ENCODE measurements at places on chromosomes 12 and 14. TPM values are rescaled to one million over a fixed set of nuclear protein-coding genes. Genes with fewer than 3 reads are reported as not detected.

- H3K36me3 ChIP-seq: no peaks in the 10 kb centered on the region
- H3K4me3 ChIP-seq: no peak overlapping the region
- no peak for DNase-seq
- no peaks in the 10 kb centered on the region for H3K27me3 ChIP-seq
- H3K27ac ChIP-seq: no peak overlapping the region
These were observed 17.2 kb downstream of the PACS2 start for GRCh38 chr14:105331575-105332349.

DNA sequence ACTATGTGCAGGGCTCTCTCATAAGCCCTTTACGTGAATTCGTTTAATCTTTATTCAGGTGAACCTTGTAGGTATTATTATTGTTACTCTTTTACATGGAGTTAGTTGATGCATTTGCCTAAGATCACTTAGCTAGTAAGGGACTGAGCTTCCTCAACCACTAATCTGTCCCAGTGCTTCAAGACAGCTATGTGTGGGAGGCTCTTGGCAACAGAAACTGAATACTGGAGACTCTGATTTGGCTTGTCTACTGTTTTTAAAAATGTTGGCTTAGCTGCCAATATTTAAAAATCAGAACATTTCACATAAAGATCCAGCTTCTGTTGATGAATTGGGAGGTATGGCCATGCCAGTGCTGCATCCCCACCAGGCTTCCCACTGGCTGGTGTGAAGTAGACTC is 6.8 kb downstream of the KNTC1 start:
- peaks cover 6% of the 10 kb centered on the region for H3K4me1 ChIP-seq
- H3K27me3 ChIP-seq: no peaks in the 10 kb centered on the region
- DNase-seq: no peak
- H3K27ac ChIP-seq: no peak overlapping the region
- H3K36me3 ChIP-seq: peaks cover 33% of the 10 kb centered on the region

- no peaks in the 10 kb centered on the region for H3K27me3 ChIP-seq
- no peaks in the 10 kb centered on the region for H3K4me1 ChIP-seq
- H3K36me3 ChIP-seq: no peaks in the 10 kb centered on the region
- DNase-seq: no peak
- no peak overlapping the region for H3K27ac ChIP-seq
These were observed 354.4 kb downstream of the NAV3 start for GRCh38 chr12:78185109-78185508.

- H3K36me3 ChIP-seq: no peaks in the 10 kb centered on the region
- no peak for DNase-seq
- no peak overlapping the region for H3K27ac ChIP-seq
- H3K4me3 ChIP-seq: no peak overlapping the region
- peaks cover 47% of the 10 kb centered on the region for H3K27me3 ChIP-seq
These were observed 47.9 kb downstream of the NEUROD4 start for GRCh38 chr12:55067701-55068100.

GRCh38 chr12:25957793-25958427 is 572 bp upstream of the RASSF8 start:
- H3K27me3 ChIP-seq: no peaks in the 10 kb centered on the region
- H3K36me3 ChIP-seq: no peaks in the 10 kb centered on the region
- peak overlapping the region; percentile 48 for H3K4me3 ChIP-seq
- peaks cover 13% of the 10 kb centered on the region for H3K4me1 ChIP-seq

DNA sequence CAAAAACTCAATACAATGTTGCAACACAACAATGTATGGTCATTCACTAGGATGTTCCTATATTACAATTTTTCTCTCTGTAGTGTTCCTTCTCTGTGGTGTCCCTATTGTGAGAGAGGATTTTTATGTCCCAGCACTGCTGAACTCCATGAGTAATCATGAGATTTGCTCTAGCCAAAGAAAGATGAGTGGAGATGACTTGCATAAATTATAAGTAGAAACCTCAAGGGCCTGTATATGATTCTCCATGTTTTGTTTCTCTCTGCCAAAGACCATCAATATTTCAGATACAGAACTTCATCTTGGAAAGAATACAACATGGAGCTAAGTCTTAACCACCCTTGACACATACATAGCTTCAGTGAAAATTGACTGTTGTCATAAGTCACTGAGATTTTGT is 579.1 kb downstream of the TMTC2 start:
- H3K36me3 ChIP-seq: no peaks in the 10 kb centered on the region
- H3K27me3 ChIP-seq: no peaks in the 10 kb centered on the region
- no peak overlapping the region for H3K4me3 ChIP-seq
- no peak overlapping the region for H3K27ac ChIP-seq
- no peak for DNase-seq
- no peaks in the 10 kb centered on the region for H3K4me1 ChIP-seq

DNA sequence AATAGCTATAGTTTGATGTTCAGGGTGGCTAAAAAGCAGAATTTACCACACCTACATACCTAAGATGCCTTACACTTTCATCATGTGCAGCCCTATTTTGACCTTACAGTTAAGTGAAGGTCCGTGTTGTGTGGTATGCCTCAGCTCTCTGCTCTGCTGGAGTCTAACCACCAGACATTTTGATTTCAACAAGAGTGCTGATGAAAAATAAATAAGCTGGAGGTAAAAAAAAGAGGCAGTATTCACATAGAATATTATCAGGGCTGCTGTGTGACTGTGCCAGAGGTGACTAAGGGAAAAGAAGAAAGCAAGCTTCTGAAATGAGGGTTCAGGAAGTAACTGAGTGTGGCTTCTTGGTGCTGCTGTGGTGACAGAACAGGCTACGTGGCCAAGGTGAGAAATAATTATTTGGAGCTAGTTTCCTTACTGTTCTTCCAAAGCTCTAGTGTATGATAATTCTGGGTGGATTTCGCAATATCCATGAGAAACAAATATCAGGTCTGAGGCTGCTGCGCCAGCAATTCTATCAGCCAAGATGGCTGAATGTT is 188.8 kb downstream of the STXBP6 start:
- H3K27ac ChIP-seq: no peak overlapping the region
- DNase-seq: no peak
- H3K27me3 ChIP-seq: no peaks in the 10 kb centered on the region
- no peak overlapping the region for H3K4me3 ChIP-seq
- H3K36me3 ChIP-seq: no peaks in the 10 kb centered on the region

- no peak overlapping the region for H3K27ac ChIP-seq
- H3K27me3 ChIP-seq: no peaks in the 10 kb centered on the region
- no peak overlapping the region for H3K4me3 ChIP-seq
- peaks cover 7% of the 10 kb centered on the region for H3K4me1 ChIP-seq
- no peaks in the 10 kb centered on the region for H3K36me3 ChIP-seq
These were observed 368.3 kb downstream of the ZFP36L1 start for GRCh38 chr14:68424443-68425172.

- no peaks in the 10 kb centered on the region for H3K36me3 ChIP-seq
- H3K27me3 ChIP-seq: peaks cover 57% of the 10 kb centered on the region
- no peak overlapping the region for H3K27ac ChIP-seq
These were observed 151.6 kb downstream of the HELB start for GRCh38 chr12:66453844-66454243.

- 0 out of 2 replicates have a peak, but pooled peaks cover 3% of the 10 kb centered on the region for H3K4me1 ChIP-seq
- no peaks in the 10 kb centered on the region for H3K27me3 ChIP-seq
- H3K4me3 ChIP-seq: no peak overlapping the region
- H3K27ac ChIP-seq: no peak overlapping the region
- no peak for DNase-seq
These were observed 229.4 kb downstream of the CHST11 start for GRCh38 chr12:104686196-104686595.

DNA sequence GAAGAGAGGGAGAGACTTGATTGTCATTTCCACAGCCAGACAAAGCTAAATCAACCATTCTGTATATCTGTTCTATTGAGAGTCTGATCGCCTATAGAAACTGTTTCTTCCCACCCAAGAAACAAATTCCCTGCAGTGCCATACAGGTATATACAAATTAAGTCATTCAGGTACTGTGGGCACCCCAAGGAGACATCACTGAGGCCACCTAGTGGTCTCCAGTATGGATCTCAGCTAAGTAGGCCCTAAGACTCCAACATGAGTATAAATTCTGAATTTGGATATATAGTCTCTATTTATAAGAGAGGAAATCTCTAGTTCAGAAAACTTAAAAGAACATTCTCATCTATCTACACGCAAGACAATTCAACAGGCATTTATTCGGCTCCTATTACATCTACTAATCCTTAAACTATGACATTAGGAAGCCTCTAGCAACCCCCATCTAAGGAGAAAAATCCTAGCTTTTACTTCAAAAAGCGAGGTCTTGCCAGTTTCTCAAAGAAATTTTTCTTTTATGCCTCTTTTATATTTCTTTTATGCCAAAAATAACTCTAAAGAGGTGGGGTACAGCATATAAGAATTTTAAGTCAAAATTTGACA is 62.6 kb downstream of the DCAF5 start:
- H3K27me3 ChIP-seq: no peaks in the 10 kb centered on the region
- DNase-seq: peak; percentile 45
- H3K4me3 ChIP-seq: no peak overlapping the region
- 0 out of 2 replicates have a peak, but pooled peaks cover 6% of the 10 kb centered on the region for H3K36me3 ChIP-seq
- H3K27ac ChIP-seq: no peak overlapping the region

GRCh38 chr14:90995785-90996184 is 64.7 kb downstream of the RPS6KA5 start:
- no peak for DNase-seq
- H3K27me3 ChIP-seq: no peaks in the 10 kb centered on the region
- H3K27ac ChIP-seq: no peak overlapping the region
- no peaks in the 10 kb centered on the region for H3K36me3 ChIP-seq

GRCh38 chr12:40837891-40838429 is 145.7 kb downstream of the CNTN1 start:
- H3K4me3 ChIP-seq: no peak overlapping the region
- no peaks in the 10 kb centered on the region for H3K4me1 ChIP-seq
- no peak overlapping the region for H3K27ac ChIP-seq
- no peak for DNase-seq

DNA sequence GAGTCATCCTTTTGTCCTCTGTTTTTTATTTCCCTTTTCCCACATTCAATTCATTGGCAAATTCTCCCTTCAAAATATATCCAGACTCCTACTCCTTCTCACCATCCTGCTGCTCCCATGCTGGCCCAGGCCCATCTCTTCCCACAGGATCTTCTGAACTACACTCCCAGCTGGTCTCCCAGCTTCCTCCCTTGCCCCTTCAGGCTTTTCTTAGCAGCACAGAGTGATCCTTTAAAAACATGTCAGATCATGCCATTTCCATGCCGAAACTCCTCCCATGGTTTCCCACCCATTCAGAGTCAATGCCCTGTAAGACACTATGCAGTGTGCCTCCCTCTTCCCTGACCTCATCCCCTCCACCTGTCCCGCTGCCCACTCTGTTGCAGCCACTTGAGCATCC is 2.4 kb upstream of the KRT84 start:
- H3K4me3 ChIP-seq: no peak overlapping the region
- no peaks in the 10 kb centered on the region for H3K27me3 ChIP-seq
- no peak for DNase-seq
- no peaks in the 10 kb centered on the region for H3K36me3 ChIP-seq
- H3K27ac ChIP-seq: no peak overlapping the region
- peaks cover 20% of the 10 kb centered on the region for H3K4me1 ChIP-seq

DNA sequence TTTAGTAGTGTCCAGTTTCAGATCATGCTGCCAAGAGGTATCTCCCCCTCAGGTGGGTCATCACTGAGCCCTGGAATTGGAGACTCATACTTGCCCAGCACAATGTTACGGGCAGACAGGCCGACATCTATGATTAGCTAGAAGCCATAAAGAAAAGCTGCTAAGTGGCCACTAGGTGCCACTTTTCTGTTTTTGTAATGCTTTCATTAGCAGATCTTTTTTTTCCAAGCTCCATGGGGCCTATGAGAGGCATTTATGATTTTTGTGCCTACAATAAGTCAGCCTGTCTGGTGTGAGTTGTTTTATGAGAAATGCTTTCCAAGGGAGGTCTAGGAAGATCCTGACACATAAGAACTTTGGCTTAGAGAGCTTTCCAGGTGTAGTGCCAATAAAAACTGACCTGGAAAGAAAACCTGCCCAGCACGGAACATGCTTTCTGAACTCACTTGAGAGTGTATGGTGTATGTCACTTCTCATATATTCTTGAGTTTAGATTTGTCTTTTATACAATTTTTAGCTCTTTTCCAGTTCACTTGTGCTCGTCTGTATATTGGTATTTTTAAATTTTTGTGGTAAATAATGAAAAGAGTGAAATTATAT is 21.8 kb upstream of the SMCO2 start:
- no peaks in the 10 kb centered on the region for H3K27me3 ChIP-seq
- no peak overlapping the region for H3K4me3 ChIP-seq
- no peaks in the 10 kb centered on the region for H3K36me3 ChIP-seq
- no peak overlapping the region for H3K27ac ChIP-seq
- no peaks in the 10 kb centered on the region for H3K4me1 ChIP-seq

- no peaks in the 10 kb centered on the region for H3K4me1 ChIP-seq
- no peak overlapping the region for H3K4me3 ChIP-seq
- peaks cover 31% of the 10 kb centered on the region for H3K27me3 ChIP-seq
These were observed 113.0 kb downstream of the UNC79 start for GRCh38 chr14:93543766-93544165.

GRCh38 chr12:105453316-105453715 is 122.8 kb downstream of the C12orf75 start:
- H3K27me3 ChIP-seq: no peaks in the 10 kb centered on the region
- no peaks in the 10 kb centered on the region for H3K36me3 ChIP-seq
- no peak for DNase-seq
- H3K27ac ChIP-seq: no peak overlapping the region
- no peak overlapping the region for H3K4me3 ChIP-seq

DNA sequence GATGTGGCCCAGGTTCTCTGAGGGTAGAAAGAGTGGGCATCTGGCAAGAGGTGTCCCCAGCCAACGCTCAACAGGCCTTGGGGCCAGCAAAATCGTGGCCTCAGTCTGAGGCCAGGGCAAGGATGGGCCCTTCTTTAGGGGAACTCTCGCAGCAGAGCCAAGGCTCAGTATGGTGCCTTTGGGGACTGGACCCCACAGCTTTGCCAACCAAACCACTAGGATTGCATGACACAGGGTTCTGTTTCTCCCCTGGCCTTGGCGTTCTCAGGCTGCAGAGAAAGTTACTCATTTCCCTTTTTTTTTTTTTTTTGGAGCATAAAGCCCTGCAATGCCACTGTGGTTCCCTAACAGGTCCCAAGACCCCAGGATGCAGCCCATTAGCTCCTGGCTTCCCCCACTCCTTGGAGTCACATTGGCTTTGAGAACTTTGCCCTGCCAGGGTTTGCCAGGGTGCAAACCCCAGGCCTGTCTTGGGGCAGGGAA is 100.6 kb downstream of the LGMN start:
- H3K27me3 ChIP-seq: no peaks in the 10 kb centered on the region
- no peak overlapping the region for H3K27ac ChIP-seq
- no peaks in the 10 kb centered on the region for H3K36me3 ChIP-seq
- DNase-seq: no peak
- no peak overlapping the region for H3K4me3 ChIP-seq
- H3K4me1 ChIP-seq: peaks cover 22% of the 10 kb centered on the region

GRCh38 chr14:50835280-50835679 is 4.3 kb upstream of the NIN start:
- H3K36me3 ChIP-seq: no peaks in the 10 kb centered on the region
- H3K27ac ChIP-seq: no peak overlapping the region
- H3K27me3 ChIP-seq: 0 out of 2 replicates have a peak, but pooled peaks cover 3% of the 10 kb centered on the region
- DNase-seq: no peak
- peaks cover 4% of the 10 kb centered on the region for H3K4me1 ChIP-seq

- H3K4me3 ChIP-seq: no peak overlapping the region
- DNase-seq: no peak
- H3K4me1 ChIP-seq: peaks cover 16% of the 10 kb centered on the region
These were observed 77.4 kb downstream of the FBXL14 start for GRCh38 chr12:1517007-1517406.

Gene DIO2
- 0.10 TPM for total RNA-seq

Gene GPRC5A
- total RNA-seq: 305 TPM

Gene SRRM4
- 0.02 TPM for total RNA-seq

Gene RASSF8
- 9.2 TPM for total RNA-seq

Gene RD3L
- total RNA-seq: not detected

Gene TMEM229B
- total RNA-seq: 0.71 TPM

Gene CCDC88C
- total RNA-seq: 20.8 TPM

Gene ISCA2
- total RNA-seq: 27.5 TPM

Gene ANKRD33
- not detected for total RNA-seq

All from HCT116 (cell line).